A673 (cell line): ENCODE measurements at places on chromosomes 7 and 10.

DNA sequence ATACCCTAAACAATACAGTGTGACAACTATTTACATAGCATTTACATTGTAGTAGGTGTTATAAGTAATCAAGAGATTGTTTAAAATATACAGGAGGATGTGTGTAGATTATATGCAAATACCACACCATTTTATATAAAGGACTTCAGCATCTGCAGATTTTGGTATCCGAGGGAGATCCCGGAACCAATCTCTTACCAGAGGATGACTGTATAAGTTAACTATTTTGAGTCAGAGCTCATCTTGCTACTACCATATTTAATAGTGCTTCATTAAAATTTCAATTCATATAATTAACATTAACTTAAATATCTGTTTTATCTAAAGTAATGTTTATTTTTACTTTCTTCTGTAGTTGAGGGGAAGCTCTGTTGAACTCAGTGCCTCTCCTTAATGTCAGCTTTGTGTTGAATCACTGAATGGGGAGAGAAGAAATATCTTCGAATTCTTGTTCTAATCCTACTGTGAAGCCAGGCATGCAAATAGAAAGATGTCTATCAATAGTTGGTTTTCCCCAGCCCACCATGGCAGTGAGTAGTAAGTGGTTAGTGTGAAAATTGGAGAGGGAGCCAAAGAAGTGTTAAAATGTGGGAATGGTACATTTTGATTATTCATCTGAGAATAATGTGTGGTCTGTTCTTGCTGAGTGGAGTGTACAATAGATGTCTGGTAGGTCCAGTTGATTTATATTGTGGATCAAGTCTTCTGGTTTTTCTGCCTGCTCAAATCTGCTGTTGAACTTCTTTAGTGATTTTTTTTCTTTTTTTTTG is 90.1 kb upstream of the CYP26C1 start:
- no peak for DNase-seq

DNA sequence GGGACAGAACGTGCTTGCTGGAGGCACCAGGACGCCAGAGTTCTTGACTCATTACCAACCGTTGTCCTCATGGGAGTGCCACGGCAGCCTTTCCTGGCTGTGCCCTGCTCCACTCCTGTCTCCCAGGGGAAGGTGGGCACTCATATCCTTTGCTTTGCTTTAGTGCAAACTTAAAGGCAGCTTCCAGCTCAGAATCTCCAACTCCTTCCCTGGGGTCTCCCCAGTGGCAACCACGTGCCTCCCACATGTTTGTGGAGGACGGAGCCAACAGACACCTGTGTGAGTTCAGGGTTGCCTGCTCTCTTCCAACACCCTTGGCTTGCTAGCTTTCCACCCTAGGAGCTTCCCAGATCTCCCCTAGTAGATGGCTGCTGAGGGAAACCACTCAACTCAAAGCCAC is 52.0 kb upstream of the HMX3 start:
- no peak for DNase-seq

DNA sequence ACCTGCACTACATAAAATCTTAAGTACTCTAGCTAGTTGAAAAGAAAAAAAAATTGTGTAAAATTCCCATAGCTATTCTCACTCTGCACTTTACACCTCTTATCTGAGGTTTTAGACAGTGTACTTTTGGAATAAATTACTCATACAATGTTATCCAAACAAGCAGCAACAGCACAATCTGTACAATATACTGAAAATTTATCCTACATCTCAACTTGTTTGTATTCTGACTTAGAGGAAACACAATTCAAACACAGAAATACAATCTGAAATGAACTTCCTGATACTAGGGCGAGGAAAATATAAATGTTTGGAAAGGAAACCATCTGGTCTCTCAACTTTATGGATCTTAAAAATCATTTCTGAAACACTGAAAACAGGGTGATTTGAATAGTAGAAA is 381.7 kb downstream of the THSD7A start:
- no peak for DNase-seq

DNA sequence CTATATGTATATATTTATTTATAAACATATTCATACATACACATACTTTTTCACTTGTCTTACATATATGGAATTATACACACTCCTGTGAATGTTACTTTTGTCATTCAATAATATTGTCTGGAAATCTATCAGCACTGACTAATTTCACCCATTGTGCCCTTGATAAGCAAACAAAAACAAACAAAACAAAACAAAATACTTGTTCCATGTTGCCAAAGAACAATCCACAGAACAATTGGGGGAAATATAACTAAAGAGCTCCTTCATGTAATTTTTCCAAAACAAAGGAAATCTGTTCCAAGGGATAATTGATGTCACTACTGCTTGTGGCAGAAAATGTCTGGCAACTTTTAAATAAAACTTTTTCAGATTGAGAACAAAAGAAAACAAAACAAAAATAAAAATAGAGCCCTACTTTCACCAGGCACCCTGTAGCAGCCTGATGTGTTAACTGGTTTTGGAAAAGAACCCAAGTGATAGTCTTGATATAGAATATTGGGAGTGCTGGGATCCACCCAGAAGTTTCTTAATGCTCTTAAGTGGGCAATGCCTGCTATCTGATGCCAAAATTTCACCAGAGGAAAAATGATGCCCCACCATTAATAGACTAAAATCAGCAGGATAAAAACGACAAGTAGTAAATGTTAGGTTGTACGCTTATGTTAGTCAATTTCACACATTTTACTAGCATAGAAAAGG is 34.0 kb upstream of the CCDC7 start:
- DNase-seq = no peak

DNA sequence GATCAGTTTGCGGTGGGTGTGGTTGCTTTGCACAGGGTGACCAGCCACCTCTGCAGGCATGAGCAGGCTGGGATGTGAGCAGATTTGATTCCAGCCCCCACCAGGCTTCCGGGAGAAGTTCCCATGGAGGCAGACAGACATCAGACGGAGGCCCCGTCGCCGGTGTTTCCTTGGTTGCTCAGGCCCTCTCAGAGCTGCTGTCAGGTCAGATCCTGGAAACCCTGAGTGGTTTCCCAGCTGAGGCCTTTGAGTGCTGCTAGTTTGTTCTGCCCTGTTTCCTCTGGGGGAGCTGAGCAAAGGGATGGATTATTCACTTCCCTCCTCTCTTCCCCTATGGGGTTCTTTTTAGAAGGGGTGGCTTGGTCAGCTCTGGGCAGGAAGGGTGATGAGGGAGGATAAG is 62.2 kb downstream of the FAM241B start:
- no peak for DNase-seq

DNA sequence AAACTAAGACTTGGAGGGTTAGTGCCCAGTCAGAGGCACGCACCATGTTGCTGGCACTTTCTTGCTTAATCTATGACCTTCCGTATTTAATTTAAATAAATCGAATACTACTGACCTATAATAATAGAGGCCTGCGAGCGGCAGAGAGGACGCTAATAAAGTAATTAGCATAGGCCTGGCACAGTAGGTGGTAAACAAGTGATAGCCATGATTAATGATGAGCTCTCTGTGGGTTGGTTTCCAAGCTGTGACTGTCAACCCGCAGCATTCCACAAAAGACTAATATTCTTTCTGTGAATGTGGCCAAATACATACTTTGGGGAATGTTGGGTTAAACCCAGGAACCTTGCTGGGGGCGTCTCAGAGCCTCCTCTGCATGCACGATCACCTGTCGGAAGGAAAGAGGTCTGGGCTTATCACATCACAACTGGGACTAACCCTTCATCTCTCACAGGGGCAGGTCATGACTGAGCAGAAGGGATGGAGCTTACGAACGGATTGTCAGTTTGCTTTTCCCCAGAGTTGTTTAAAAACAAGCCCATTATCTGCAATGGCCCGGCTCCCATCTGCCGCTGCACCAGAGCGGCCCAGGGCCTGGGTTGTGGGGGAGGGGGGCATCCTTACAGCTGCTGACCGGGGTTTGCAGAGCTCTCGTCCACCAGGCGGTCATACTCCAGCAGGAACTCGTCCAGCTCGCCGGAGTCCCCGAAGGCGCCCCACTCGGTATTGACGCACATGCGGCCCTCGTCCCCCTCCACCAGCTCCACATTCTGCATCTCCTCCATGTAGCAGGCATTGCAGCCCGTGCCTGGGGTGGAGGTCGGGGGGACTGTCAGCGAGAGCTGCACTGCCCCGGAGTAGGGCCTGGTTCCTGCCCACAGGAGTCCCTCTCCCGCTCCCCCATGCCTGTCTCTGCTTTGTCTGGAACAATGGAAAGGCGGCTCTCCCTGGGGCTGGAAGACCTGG is 6.2 kb upstream of the MYL7 start:
- no peak for DNase-seq

- DNase-seq = no peak
These were observed 82.0 kb downstream of the KIF20B start for GRCh38 chr10:89783406-89783805.

GRCh38 chr7:124084024-124084423 is 51.2 kb upstream of the TMEM229A start:
- peak; percentile 91 for DNase-seq

DNA sequence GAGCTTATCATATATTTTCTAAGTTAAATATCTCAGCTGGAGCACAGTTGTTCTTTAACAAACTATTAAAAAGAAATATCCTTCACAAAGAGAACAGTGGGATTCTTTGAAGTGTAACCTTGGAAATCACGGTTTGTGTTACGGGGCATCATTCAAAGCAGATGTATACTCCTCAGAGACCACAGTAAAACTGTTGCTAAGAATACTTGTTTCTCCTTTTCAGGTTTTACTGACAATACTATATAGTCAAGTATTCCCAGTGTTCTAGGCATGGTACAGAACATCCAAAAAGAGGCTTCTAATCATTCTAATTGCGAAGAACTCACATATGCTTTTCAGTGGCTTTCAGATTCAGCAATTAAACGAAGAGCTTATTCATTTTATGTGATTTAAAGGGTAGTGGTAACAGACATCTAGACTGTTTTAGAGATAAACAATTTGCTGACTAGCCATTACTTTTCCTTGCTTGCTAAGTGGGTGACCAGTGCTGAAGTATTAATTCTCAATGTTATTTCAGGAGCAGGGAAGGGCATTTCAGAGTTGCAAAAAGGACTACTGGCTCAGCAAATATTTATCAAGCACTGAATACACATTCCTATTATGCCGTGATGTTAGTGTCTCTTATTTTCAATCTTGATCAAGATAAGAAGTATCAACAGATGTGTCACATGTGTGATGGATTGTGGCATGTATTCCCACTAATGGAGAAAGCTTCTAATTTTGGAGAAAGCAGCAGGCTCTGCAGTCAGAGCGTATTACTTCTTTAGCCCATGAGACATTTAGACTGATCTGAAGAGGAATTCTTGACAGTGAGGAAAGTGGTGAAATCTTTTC is 236.8 kb downstream of the RNLS start:
- no peak for DNase-seq

DNA sequence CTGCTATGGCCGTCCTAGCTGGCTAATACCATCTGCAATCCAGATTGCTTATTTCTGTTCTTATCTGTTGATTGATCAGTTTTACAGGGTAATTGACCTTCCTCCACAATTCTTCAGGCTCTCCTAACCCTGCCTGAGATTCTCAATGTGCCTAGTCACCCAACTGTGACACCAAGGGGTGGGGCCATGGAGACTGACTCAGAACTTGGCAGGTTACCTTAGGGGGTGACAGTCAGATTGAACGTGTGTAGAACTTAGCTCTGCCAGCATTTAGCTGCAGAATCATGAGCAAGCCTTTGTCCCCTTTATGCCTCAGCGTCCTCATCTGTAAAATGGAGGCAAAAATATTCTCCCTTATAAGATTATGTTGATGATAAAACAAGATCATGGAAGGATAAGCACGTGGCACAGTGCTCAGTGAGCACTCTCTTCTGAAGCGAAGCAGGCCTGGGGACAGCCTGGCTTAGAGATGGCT is 19.1 kb upstream of the LEP start:
- DNase-seq = no peak

GRCh38 chr10:52318136-52318701 is 4.1 kb downstream of the DKK1 start:
- no peak for DNase-seq

- DNase-seq = no peak
These were observed 334.3 kb upstream of the TEX47 start for GRCh38 chr7:89129600-89130375.

- no peak for DNase-seq
These were observed 49.3 kb upstream of the NCAPG2 start for GRCh38 chr7:158753900-158754299.

DNA sequence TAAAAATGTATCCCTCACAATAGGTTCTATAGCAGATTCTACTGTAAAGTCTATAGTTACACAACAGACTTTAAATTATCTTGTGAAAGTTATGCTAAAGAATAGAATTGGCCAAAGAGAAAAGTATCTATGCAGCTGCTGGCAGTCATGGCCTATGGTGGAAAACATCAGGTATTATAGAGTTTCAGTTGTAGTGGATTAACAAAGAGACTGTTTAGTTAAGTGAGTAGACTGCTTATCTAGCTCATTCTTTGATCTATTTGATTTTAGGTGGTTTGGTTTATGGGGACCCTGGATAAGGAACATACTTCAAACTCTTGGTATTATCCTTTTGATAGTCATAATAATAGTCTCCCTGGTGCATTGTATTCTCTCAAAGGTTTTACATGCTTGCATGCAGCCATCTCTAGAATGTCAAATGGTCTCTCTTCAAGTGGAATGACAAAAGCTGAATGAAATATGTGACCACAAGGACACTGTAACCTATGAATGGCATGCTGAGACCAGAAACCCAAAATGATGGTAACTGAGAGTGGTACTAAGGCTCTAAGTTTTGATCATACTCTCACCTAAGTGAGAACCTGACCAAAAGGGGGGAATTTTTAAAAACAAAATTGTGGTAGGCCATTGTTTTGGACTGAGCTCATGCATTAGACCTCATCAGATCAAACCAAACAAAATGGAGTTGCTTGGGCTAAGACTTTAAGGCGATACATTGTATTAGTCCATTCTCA is 54.9 kb upstream of the NAMPT start:
- no peak for DNase-seq

- DNase-seq = no peak
These were observed 46.2 kb upstream of the OSBPL3 start for GRCh38 chr7:25026156-25026555.

GRCh38 chr7:39295796-39296195 is 270.4 kb upstream of the YAE1 start:
- no peak for DNase-seq

GRCh38 chr7:82481499-82482097 is 38.0 kb upstream of the CACNA2D1 start:
- DNase-seq = peak; percentile 40

DNA sequence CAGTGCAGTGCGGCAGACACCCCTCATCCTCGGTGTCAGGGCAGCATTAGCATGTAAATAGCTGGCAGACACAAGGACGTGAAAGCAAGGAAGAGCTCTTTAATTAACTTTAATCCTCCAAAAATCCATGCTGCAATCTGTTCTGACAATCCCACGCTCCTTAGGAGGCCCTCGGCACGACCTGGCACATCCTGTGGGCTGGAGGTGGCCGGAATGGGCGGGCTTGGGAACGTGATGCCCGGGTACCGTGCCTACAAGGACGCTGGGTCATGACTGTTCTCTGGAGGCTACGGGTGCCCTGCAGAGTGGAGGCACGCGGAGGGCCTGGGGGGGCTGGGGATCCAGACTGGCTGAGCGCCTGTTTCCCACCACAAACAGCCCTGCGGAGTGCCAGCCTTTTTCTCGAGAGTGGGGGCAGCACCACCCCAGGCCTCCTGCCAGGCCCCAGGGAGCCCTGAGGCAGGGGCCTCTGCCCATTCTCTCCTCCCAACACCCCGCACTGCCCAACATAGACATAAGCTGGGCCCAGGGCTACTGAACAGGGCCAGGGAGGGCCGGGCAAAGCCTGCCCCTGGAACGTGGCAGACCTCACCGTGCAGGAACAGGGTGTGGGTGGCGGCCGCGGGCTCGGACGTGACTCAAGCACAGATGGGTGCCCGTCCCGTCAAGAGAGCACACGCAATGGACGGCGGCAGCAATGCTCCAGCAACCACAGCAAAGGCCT is 189.3 kb downstream of the MAD1L1 start:
- peak; percentile 55 for DNase-seq
